Activated naive CD8-positive, alpha-beta T cell treated with anti-CD3 and anti-CD28 coated beads for 36 hours (primary cell): ENCODE measurements at places on chromosomes 4 and X. TPM values are rescaled to one million over a fixed set of nuclear protein-coding genes. Genes with fewer than 3 reads are reported as not detected.

GRCh38 chrX:134746410-134746785, 88.1 kb upstream of the PLAC1 start:
- no peaks in the 10 kb centered on the region for H3K27me3 ChIP-seq
- no peak for DNase-seq
- no peak overlapping the region for H3K27ac ChIP-seq
- H3K36me3 ChIP-seq = no peaks in the 10 kb centered on the region

DNA sequence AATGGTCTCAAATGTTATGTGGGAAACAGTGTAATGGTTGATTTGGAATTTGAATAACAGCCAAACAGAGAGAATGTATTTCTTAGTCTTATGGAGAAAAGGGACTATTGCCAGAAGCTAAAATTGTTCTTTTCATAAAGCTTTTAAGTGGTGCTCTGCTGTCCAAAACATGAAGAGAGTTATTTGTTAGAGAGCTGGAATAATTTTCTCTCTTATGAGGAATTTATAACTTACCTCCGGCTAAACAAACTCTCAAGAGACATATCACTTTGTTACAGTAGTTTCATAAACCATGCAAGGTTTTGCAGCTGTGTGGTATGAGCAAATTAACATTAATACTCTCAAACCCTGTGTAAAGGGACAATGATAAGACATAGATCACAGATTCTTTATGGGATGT, 28.6 kb downstream of the SULT1B1 start:
- H3K4me1 ChIP-seq = peaks cover under 1% of the 10 kb centered on the region
- no peak overlapping the region for H3K27ac ChIP-seq
- H3K36me3 ChIP-seq = no peaks in the 10 kb centered on the region
- no peaks in the 10 kb centered on the region for H3K27me3 ChIP-seq
- DNase-seq = no peak
- H3K4me3 ChIP-seq = no peak overlapping the region

GRCh38 chrX:103376118-103376978, at the start of gene BEX3:
BEX3 (plus strand) TSS chrX:103376538; CDS start chrX:103377522, 984 bp downstream.
- no peak within 1 kb of the TSS for H3K27ac ChIP-seq
- peak within 1 kb of the TSS; percentile 81 for H3K4me3 ChIP-seq
- peaks cover 8% of the 10 kb centered on the region for H3K4me1 ChIP-seq
- peak; percentile 39 for DNase-seq

DNA sequence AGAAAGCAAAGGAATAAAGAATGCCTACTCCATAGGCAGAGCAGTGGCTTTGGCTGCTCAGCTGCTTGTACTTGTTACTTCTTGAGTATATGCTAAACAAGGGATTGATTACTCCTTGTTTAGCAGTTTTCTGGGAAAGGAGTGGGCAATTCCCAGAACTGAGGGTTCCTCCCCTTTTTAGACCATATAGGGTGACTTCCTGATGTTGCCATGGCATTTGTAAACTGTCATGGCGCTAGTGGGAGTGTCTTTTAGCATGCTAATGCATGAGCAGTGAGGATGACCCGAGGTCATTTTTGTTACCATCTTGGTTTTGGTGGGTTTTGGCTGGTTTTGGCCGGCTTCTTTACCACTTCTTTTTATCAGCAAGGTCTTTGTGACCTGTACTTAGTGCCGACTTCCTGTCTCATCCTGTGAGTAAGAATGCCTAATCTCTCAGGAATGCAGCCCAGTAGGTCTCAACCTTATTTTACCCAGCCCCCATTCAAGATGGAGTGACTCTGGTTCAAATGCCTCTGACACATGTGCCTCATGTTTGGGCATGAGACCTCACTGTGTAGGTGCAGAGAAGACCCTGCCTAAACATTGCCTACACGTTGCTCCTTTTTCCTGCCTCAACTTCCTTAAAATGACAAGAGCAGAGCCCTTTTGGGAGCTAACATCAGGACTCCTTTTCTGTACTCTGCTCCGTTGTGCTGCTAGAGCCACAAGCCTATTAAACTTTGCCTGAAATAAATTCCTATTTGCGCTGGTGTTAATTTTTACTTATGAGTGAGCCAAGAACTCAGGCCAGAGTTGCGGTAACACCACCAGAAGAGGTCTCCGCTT, 21.0 kb upstream of the UBA6 start:
- H3K27ac ChIP-seq = no peak overlapping the region
- no peaks in the 10 kb centered on the region for H3K27me3 ChIP-seq
- no peak overlapping the region for H3K4me3 ChIP-seq
- DNase-seq = no peak
- peaks cover 27% of the 10 kb centered on the region for H3K36me3 ChIP-seq

DNA sequence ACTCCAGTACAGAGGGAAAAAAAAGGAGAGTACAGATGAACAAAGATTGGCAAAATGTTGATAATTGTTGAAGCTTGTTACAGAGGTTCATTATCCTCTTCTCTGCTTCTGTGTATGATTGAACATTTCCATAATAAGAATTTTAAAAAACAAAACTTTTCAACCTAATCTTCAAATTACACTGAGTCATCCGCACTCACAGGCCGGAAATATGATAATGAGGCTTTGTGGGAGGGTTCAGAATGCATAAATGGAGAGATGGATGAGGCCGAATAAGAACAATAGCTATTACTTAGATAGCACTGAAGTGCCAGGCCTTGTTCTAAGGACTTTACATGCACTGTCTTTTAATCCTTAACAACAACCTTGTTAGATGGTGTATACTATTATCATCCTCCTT, 4.6 kb upstream of the ERCC6L start:
- DNase-seq = no peak
- no peak overlapping the region for H3K4me3 ChIP-seq
- H3K36me3 ChIP-seq = no peaks in the 10 kb centered on the region
- peaks cover 2% of the 10 kb centered on the region for H3K4me1 ChIP-seq

- peak; percentile 11 for DNase-seq
- H3K4me1 ChIP-seq = peaks cover 14% of the 10 kb centered on the region
- H3K4me3 ChIP-seq = peak overlapping the region; percentile 73
- H3K27me3 ChIP-seq = peaks cover 64% of the 10 kb centered on the region
- no peaks in the 10 kb centered on the region for H3K36me3 ChIP-seq
Observed at GRCh38 chr4:86594559-86595425, 677 bp downstream of the PTPN13 start.

DNA sequence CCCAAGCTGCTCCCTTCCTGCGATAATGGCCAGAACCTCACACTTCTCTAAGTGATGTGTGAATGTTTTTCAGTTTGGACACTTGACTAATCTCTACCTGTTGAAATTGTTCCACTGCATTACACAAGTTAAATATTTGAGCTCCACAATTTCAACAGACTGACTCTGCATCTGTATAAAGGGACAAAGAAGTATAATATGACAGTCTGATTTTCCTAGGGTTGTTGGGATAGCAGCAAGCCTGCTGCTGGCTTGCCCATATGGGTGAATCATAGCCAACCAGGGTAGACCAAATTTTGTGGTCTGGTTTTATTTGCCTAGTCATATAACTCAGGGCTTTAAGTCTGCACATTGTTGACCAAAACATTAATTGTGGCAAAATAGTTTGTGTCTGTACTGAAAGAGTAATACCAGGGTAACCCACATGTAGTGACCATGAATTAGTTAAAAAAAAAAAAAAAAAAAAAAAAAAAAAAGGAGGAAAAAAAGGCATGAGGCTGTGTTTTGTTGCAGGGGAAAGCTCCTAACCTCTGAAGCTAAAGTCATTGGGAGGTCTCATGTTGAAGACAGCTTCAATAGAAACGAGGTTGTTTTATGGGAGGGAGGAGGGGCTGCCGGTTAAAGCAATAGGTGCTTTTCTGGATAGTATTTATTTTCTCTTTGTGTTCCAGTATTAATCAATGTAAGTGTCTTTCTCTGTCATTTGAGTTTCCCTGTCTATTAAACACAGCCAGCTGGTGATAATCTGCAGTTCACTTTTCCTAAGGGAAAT, 534.2 kb downstream of the RAB28 start:
- no peak for DNase-seq
- no peak overlapping the region for H3K27ac ChIP-seq
- H3K4me1 ChIP-seq = no peaks in the 10 kb centered on the region
- H3K4me3 ChIP-seq = no peak overlapping the region

- peaks cover 20% of the 10 kb centered on the region for H3K4me1 ChIP-seq
- H3K4me3 ChIP-seq = no peak overlapping the region
- H3K27ac ChIP-seq = no peak overlapping the region
Observed at GRCh38 chrX:21926116-21926515, 14.4 kb upstream of the SMS start.

- no peak for DNase-seq
- no peaks in the 10 kb centered on the region for H3K36me3 ChIP-seq
- H3K4me3 ChIP-seq = no peak overlapping the region
- H3K27ac ChIP-seq = no peak overlapping the region
- peaks cover 12% of the 10 kb centered on the region for H3K4me1 ChIP-seq
Observed at GRCh38 chr4:140236654-140237169, 82.7 kb upstream of the MAML3 start.

DNA sequence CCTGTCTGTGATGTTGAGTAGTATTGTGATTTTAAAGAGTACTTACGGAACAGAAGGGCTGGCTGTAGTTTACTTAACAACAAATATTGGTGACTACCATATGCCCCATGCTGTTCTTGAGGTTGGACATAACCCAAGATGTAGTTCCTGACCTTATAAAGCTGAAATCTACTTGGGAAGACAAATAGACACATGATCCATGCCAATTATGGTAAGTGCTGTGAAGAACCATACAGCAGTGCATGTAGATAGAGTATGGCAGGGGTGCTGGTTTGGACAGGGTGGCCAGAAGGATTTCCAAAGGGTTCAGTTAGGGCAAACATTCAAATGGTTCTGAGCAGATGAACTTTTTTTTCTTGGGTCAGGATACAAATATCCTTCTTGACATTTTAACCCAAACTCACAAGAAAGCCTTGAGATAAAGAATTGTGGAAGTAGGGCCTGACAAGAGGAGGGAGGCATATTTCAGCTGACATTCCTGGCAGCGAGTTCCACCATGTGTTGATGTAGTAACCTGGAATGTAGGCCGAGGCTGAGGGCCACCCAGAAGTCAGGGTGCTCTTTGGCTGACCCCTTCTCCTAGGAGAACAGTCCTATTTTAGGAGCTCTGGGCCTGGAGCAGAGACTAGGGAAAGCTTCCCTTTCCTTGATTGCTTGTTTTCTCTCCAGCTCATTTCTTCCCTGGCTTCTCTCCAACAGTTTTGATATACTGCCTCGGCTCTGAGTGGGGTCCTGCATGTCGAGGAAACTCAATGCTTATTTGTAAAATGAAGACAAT, 74.2 kb downstream of the FREM3 start:
- H3K36me3 ChIP-seq = no peaks in the 10 kb centered on the region
- no peaks in the 10 kb centered on the region for H3K4me1 ChIP-seq
- no peak for DNase-seq
- no peak overlapping the region for H3K4me3 ChIP-seq

DNA sequence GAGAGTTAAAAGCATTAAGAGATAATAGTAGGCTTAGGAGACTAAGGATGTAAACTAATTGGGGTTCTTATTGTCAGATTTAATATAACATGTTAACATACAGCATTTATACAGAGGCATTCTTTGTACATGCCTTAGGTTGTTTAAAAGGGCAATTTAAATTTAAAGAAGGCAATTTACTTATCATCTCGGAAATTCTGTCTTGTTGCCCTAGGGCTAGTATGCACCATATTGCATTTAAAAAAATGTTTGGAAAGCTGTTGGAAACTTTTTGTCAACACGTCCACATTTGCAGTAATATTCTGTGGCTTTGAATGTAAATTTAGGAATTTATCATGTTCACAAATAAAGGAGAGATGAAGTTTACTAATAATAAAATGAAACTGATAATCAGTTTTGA, 25.5 kb downstream of the GALNT7 start:
- H3K27me3 ChIP-seq = no peaks in the 10 kb centered on the region
- H3K4me1 ChIP-seq = peaks cover 35% of the 10 kb centered on the region
- DNase-seq = no peak
- no peak overlapping the region for H3K27ac ChIP-seq
- peaks cover 6% of the 10 kb centered on the region for H3K36me3 ChIP-seq

- H3K36me3 ChIP-seq = no peaks in the 10 kb centered on the region
- H3K27me3 ChIP-seq = no peaks in the 10 kb centered on the region
- no peak overlapping the region for H3K4me3 ChIP-seq
- no peak for DNase-seq
- no peak overlapping the region for H3K27ac ChIP-seq
Observed at GRCh38 chrX:69143530-69143929, 21.7 kb downstream of the PJA1 start.

GRCh38 chr4:123806056-123806455, 409.5 kb downstream of the SPRY1 start:
- H3K27me3 ChIP-seq = peaks cover 15% of the 10 kb centered on the region
- DNase-seq = no peak
- H3K4me1 ChIP-seq = no peaks in the 10 kb centered on the region

- H3K4me3 ChIP-seq = no peak overlapping the region
- no peaks in the 10 kb centered on the region for H3K36me3 ChIP-seq
- no peak overlapping the region for H3K27ac ChIP-seq
- H3K4me1 ChIP-seq = no peaks in the 10 kb centered on the region
- no peak for DNase-seq
- H3K27me3 ChIP-seq = no peaks in the 10 kb centered on the region
Observed at GRCh38 chrX:113548308-113549015, 707.8 kb upstream of the AMOT start.

GRCh38 chr4:145614233-145614610, 5.0 kb upstream of the MMAA start:
- DNase-seq = no peak
- no peak overlapping the region for H3K27ac ChIP-seq
- no peak overlapping the region for H3K4me3 ChIP-seq
- peaks cover 10% of the 10 kb centered on the region for H3K27me3 ChIP-seq
- no peaks in the 10 kb centered on the region for H3K36me3 ChIP-seq

GRCh38 chrX:4550018-4550417, 836.6 kb upstream of the PRKX start:
- H3K36me3 ChIP-seq = no peaks in the 10 kb centered on the region
- H3K27me3 ChIP-seq = no peaks in the 10 kb centered on the region
- no peak for DNase-seq
- no peak overlapping the region for H3K4me3 ChIP-seq
- no peak overlapping the region for H3K27ac ChIP-seq

DNA sequence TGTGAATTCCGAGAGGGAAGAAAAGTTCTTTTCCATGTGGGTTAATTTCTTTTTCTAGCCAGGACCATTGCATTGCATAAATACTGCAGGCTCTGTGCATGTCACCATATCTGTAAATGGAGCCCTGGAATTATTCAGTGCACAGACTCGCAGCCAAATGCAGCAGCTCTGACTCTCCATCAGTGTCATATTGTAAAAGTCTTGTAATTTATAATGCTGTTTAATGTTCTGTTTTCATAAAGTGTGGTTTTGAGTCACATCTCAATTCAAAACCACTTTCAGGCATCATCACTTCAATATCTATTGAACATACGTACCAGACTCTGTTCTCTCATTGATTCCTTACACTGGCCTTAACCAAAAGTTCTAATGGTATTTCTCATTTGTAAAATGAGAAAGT, 193.9 kb upstream of the RPL34 start:
- H3K36me3 ChIP-seq = peaks cover 7% of the 10 kb centered on the region
- H3K4me3 ChIP-seq = no peak overlapping the region
- H3K4me1 ChIP-seq = peaks cover 30% of the 10 kb centered on the region
- peak overlapping the region; percentile 52 for H3K27ac ChIP-seq
- no peaks in the 10 kb centered on the region for H3K27me3 ChIP-seq

GRCh38 chrX:94633237-94633636, 959.2 kb downstream of the FAM133A start:
- no peaks in the 10 kb centered on the region for H3K4me1 ChIP-seq
- DNase-seq = no peak
- no peak overlapping the region for H3K27ac ChIP-seq
- H3K4me3 ChIP-seq = no peak overlapping the region

The RBMX gene
- 393 TPM for total RNA-seq

The MECP2 gene
- total RNA-seq = 53.1 TPM

The FAM193A gene
- 18.9 TPM for total RNA-seq

The MTTP gene
- 0.34 TPM for total RNA-seq
